Muscle of arm (tissue), 14 donors: ENCODE measurements at places on chromosomes 4 and X.
A peak's percentile ranks its signal among the peaks of the same experiment; 100 is the strongest.

DNA sequence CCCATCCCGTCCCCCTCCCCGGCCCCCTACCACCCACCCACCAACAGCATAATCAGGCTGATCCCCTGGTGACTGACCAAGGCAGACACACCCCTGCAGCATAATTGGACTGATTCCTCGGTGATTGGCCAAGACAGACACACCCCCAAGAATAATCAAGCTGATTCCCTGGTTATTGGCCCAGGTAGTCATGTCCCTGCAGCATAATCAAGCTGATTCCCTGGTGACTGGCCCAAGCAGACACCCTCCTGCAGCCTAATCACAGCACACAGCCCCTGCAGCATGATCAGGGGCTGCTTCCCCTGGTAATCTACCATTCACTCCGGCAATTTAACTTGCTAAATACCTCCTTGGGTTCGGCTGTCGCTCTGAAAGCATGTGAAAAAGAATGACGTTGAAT is 47.5 kb upstream of the STS start:
- DNase-seq = no peak

DNA sequence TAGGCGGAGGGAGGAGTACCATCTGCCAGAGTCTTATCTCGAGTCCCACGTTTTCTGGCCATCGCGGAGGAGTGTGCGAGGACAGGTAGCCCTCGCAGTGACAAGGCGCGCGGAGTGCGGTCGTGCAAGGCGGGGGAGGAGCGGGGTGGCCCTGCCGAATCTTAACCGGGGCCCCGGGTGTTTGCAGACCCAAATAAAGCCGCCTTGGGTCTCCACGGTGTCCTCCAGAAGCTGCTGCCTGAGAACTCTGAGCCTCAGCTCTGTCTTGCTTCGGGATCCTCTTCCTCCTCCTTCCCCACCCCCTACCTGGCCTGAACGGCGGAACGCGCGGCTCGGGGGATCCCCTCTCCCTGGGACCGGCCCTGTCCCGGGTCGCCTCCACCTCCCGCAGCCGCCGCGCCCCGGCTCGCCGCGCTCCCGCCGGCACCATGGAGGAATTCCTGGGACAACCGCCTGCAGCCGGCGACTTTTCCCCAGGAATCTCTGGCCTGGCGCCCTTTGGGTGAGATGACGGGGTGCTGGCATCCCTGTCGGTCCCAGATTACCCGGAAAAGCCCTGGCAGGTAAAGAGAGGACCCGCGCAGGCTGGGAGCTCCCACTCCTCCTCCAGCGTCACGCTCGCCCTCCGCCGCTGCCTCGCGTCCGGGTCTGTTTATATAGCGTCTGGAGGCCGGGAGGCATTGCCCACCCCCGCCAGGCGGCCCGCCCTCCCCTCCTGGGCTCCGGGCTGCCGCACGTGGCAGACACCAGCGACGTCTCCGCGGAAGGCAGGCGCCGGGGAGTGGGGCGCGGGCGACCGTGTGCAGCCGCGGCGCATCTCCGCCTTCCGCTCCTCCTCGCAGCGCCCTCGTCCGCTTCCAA is at the start of gene GALNTL6:
Gene GALNTL6 (plus strand): TSS at position 740 of the 861 bp plus-strand sequence.
- DNase-seq = peak; percentile 21

GRCh38 chrX:107684956-107685385 is 56.7 kb downstream of the PRPS1 start:
- DNase-seq = no peak

DNA sequence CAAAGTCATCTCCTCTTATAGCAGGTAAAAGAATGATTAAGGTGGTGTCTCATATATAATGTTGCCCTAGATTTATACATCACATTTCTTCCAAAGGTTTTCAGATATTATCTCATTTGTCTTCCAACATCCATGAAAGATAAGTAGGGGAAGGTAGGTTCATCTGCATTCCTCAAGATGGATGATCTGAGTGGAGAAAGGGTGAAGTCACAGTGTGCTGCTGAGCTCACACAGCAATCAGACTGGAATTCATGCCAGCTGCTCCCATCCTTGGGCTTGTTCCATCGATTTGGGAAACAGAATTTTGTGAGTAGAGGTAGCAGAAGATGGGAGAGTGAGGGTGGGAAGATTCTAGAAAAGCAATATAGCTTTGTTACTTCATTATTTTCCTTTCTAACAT is 482.4 kb downstream of the INPP4B start:
- no peak for DNase-seq

DNA sequence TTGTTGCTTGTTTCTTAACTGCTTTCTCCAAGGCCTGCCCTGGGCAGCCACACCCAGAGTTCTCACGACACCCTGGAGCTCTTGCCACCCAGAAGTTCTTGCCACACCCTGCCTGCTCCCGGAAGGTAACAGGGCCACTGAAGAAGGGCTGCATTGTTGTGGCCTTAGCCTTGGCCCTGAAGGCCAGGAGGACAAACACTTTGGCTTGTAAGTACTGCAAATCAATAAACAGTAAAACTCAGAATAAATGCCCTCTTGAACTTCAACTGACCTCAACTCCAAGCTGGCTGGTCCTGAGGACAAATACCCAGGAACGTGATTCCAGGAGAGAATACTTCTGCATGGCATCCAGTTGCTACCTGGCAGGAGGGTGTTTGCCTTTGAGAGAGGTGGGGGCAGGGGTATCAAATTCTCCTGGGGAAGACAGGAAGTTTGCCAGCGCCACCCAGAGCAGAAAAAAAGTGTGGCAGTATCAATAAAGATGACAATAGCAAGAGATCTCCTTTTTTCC is 54.1 kb downstream of the TLR10 start:
- DNase-seq = no peak

- DNase-seq = no peak
These were observed 392.8 kb downstream of the GPM6A start for GRCh38 chr4:175419236-175419718.

DNA sequence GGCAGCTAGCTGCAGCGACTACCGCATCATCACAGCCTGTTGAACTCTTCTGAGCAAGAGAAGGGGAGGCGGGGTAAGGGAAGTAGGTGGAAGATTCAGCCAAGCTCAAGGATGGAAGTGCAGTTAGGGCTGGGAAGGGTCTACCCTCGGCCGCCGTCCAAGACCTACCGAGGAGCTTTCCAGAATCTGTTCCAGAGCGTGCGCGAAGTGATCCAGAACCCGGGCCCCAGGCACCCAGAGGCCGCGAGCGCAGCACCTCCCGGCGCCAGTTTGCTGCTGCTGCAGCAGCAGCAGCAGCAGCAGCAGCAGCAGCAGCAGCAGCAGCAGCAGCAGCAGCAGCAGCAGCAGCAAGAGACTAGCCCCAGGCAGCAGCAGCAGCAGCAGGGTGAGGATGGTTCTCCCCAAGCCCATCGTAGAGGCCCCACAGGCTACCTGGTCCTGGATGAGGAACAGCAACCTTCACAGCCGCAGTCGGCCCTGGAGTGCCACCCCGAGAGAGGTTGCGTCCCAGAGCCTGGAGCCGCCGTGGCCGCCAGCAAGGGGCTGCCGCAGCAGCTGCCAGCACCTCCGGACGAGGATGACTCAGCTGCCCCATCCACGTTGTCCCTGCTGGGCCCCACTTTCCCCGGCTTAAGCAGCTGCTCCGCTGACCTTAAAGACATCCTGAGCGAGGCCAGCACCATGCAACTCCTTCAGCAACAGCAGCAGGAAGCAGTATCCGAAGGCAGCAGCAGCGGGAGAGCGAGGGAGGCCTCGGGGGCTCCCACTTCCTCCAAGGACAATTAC is 1.4 kb downstream of the AR start:
- DNase-seq = no peak

DNA sequence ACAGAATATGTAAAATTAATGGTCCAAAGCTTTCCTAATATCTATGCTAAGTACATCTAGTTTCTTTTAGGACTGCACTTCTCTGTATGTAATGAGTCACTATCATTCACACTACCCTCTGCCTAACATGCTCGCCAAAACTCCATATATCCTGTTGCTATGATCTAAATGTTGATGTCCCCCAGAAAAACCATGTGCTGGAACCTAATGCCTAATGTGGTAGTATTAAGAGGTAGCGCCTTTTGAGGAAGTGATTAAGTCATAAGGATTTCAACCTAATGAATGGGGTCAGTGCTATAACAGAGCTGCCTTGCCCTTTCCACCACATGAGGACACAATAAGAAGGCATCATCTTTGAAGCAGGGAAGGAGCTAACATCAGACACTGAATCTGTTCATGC is 34.9 kb upstream of the NFKB1 start:
- no peak for DNase-seq
